ENCODE measurements at places on chromosomes 2 and 18.

DNA sequence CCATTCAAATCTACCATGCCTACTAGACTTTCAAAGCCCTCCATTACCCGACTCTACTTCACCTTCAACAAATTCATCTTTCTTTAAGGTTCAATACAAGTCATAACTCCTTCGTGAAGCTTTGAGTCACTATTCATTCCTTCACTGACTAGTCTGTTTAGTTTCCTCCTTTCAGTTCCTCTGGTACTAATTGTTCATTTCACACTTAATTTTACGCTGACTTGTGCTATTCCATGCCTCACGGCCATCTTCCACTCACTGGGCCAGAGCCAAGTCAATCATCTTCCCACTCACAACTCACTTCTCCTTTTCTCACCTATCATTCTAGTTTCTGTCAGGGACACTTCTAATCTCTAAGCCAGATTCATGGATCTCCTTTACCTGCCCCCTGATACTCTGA is 136.2 kb downstream of the MTX2 start:
- DNase-seq = no peak

GRCh38 chr2:7730449-7730848 is 813.2 kb downstream of the RNF144A start:
- DNase-seq = no peak

GRCh38 chr2:147320146-147320545 is 524.7 kb upstream of the ACVR2A start:
- DNase-seq = no peak

GRCh38 chr2:27152796-27153464 is 4.1 kb downstream of the TCF23 start:
- no peak for DNase-seq

- DNase-seq = no peak
Measured at GRCh38 chr18:55743736-55744135, 155.7 kb upstream of the TCF4 start.

- no peak for DNase-seq
Measured at GRCh38 chr2:105848367-105848766, 103.7 kb downstream of the NCK2 start.

DNA sequence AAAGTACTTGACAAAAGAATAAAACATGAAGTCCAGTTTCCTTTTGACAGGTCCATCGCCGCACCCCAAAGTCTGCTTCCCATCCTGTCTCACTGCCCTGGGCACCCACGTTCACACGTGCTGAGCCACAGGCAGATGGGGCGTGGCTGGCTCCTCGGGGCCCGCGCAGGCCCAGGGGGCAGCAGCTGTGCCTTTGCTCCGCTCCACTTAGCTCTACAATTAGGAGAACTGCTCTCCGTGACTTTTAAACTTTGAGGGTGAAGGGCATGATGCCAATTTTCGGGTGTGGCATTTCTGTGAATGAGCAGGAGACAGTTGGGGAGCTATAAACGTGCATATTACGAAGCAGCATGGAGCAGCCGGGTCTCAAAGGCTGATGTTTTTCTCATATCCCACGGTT is 152.4 kb downstream of the TDRD15 start:
- DNase-seq = no peak

- DNase-seq = no peak
Measured at GRCh38 chr18:79954791-79955190, 3.3 kb upstream of the SLC66A2 start.

DNA sequence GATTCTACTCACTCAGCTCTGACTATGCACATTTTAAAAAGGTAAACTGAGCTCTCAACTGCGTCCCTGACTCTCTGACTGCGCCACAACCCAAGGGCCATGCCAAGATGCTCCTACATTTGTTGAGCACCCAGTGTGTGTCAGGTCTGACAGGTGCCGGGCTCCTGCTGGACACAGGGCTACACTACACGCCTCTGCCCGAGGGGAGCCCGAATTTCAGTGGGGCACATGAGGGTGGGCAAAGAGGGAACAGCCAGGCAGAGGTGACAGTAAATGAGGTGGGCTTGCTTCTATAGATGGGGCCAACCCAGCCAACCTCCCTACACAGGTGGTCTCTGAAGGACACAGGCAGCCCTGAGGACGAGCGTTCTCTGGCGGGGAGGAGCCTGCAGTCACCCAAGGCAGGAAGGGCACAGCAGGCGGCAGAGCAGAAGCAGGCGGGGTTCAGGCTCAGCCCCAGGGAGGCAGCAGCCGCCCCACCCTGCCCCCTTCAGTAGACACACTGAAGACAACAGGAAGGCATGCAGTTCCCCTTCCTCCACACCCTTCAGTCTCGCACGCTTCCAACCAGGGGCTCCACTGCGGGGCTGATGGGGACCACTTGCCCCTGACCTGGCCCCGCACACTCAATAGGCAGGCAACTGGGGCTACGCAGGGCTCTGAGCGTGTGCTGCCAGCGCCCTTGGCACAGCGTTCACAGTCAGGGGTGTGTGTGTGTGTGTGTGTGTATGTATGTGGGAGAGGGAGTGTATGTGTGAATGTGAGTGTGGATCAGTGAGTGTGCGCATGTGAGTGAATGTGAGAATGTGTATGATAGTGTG is 98.4 kb downstream of the UXS1 start:
- no peak for DNase-seq

DNA sequence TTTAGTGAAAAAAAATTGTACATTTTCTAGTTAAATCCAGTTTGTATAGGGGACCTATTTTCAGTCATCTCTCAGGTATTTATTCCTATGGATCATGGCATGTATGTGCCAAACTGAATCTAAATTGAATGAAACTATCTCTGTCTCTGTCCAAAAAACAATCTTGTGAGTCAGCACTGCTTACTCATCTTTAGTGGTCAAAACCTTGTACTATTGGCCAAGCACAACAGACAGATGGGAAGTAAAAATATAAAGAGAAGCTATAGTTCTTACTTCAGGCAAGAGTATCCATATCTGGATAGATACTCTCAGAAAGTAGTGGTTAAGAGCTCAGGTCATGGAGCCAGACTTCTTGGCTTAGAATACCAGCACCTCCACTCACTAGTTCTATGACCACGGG is 76.0 kb upstream of the KLHL14 start:
- no peak for DNase-seq

DNA sequence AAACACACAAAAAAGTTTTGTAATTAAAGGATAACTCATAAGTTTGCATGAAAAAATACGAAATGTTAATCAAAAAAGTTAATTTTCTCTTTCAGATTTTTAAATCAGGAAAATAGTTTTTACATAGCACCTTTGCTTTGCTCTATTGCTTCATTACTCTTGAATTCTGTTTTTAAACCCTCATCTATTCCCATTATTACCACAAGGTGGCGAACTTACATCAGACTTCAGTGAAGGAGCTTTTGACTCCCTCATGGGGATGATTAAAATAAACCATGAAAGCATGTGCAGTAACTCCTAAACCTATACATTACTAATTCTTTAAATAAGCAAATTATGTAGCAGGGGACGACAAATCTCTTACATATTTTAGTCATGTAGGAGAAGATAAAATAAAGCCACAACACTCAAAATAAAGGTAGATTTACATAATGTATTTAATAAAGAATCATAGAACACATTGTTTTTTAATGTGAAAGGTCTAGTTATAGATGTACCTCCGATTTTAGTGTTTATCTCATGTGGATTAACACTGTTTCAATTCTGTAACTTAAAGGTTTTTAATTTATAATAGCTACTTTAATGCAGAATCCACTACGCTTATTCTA is 105.2 kb downstream of the NETO1 start:
- peak; percentile 24 for DNase-seq

GRCh38 chr2:180694445-180695421 is 285.7 kb upstream of the UBE2E3 start:
- DNase-seq = no peak

- no peak for DNase-seq
Measured at GRCh38 chr2:47656715-47657600, 126.0 kb upstream of the MSH6 start.

DNA sequence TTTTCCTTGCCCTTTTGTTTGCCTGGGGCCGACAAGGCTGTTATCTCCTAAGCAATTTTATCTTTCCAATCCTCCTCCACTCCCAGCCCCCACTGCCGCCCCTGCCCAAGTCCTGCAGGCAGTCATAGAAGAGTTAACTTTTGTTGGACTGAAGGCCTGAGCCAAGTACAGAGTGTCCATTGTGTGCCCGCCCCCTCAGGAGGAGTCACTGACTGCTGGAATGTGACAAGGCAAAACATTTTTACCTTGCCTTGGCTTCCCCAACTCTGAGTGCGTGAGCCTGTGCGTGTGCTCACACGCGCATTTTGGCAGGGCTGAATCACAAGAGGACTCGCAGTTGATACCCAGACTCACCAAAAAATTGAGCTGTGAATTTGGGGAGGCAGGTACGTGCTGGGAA is 16.2 kb downstream of the SETBP1 start:
- no peak for DNase-seq

DNA sequence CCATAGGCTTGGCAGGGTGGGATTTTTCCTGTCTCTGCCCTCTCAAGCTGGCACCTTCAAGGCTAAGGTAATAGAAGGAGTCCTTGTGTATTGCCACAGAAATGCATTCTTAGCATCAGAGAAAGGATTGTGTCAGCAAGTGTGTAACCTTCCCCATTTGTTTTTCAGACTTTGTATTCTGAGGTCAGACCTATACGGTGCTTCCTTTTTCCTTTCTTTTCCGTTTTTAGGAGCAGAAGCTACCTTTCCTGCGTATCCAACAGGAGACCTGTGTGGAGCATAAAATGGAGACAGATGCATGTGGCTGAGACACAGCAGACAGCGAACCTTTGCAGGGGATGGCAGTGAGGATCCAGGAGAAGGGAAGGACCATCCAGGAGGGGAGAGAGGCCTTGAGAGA is 46.6 kb downstream of the ARL5A start:
- no peak for DNase-seq

DNA sequence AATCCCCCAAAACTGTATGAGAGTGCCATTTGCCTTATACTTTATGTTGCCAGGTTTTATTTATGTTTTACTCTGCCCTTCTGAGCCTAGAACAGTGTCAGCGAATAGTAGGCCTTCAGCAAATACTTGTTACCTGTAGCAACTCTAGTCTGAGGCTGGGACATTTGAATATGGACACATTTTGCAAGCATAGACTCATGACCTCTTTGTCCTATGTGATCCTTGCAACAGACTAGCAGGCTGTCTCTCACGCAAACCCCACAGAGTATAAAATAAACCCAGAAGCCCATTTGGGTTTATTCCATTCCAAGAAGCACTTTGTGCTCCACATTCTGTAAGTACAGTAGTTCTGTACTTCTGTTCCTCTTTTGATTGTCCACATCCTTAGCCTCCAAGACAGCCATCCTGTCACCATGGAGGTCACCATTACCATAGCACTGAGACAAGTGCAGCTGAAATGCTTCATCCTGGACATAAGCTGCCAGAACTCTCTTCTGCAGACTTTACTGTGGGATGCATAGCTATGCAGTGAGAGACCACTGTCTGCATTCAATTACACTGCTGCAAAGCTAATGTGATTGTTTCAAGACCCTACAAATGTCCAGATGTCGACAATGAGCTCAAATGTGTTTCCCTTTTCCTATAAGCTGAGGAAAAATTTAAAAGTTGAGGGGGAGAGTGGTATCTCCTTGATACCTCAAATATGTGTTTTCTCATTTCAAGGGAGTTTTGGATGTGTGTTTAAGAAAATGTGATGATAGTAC is 425.7 kb downstream of the PID1 start:
- DNase-seq = no peak

- DNase-seq = peak; percentile 45
Measured at GRCh38 chr18:48948112-48949049, 2.4 kb downstream of the SMAD7 start.

DNA sequence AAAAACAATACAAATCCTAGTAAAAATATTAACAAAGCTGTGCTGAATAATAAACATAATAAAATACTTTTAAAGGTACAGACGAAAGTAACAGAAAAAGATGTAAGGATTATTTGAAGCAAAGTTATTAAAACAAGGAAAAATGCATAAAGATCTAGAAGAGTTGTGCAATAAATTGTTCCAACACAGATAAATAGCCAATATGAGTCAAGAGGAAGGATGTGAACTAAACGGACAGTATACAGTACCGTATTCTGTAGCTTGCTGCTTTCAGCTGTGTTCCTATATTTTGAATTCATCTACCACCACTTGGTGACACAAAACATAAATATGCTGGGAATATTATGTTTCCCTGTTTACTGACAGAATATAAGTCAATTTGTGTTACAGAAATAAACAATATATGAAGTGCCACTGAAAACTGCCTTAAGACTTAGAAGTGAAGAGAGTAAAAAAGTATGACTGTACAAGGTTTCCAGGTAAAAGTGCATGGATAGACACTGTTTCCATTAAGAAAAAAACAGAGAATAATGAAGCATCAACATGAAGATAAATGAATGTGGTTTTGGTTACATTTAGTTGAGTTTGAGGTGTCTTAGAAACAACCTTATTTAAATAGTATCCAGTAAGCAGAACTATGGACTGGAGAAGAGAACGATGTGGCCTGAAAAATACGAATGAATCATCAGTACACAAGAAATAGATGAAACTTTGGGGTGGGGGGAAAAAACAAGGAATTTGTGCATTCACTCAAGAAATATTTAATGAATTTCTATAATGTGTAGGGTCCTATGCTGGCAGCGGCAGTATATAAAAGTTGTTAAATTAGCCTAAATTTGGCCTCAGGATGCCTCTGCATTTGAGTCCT is 13.1 kb downstream of the PPP3R1 start:
- peak; percentile 17 for DNase-seq

DNA sequence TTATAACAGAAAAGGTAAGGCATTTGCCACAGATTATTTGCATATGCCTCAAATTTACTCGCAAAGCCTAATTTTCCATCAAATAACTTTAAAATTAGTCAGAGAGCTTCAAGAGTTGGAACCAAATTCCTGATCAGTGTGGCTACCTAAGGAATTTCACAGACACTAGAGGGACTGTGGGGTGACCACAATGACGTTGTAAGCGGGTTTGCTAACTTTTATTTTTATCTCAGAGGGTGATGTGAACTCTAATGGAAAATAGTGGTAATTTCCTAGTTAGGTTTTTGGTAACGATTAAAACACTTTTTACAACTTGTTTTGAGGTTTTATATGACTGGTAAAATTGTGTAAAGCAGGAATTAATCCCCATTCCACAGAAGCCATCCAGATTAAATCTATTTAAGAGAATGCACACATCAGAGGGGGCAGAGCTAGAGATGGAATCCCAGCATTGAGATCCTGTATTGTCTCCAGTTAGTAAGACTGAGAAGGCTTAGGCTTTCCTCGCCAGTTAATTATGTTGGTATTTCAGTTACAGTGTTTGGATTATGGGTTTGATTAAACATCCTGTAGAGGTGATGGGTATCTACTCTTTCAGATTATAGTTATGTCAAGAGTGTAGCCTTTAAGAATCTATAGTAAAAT is 129.0 kb downstream of the GPD2 start:
- no peak for DNase-seq

- no peak for DNase-seq
Measured at GRCh38 chr2:203934041-203934492, 2.5 kb upstream of the ICOS start.

- DNase-seq = no peak
Measured at GRCh38 chr2:164934401-164935117, 20.8 kb downstream of the SLC38A11 start.

GRCh38 chr2:186442885-186443284 is 43.2 kb upstream of the ZC3H15 start:
- DNase-seq = no peak
